Hippocampal formation (tissue), 2 donors: ENCODE measurements at places on chromosomes 2 and 18.

GRCh38 chr18:11989174-11989573, 7.9 kb downstream of the IMPA2 start:
- DNase-seq, result no peak

- DNase-seq, result no peak
Observed at GRCh38 chr2:37851828-37852584, 73.1 kb upstream of the RMDN2 start.

GRCh38 chr18:8708670-8709069, 3.3 kb downstream of the MTCL1 start:
- DNase-seq, result no peak

- DNase-seq, result no peak
Observed at GRCh38 chr2:121351521-121352318, 66.7 kb upstream of the TFCP2L1 start.

GRCh38 chr2:20108655-20109396, 57.4 kb upstream of the LAPTM4A start:
- DNase-seq, result no peak

DNA sequence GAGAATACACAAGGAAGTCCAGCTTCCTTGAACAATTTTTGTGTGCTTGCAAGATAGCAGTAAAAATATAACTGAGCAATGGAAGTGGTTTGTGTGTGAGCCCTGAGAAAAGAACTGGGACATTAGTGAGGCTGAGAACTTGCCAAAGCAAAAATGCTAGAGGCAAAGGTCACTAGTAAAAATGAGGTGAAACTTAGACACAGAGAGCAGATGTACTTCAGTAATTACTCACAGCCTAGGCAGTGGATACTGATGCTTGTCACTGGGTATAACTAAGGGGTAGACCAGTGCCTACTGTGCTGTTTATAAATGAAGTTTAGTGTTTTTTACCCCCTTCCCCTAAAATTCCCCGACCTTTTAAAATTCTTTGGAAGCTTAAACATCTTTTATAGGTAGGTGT, 450.1 kb downstream of the LPIN1 start:
- no peak for DNase-seq
